ENCODE measurements at places on chromosomes 3 and 15.

DNA sequence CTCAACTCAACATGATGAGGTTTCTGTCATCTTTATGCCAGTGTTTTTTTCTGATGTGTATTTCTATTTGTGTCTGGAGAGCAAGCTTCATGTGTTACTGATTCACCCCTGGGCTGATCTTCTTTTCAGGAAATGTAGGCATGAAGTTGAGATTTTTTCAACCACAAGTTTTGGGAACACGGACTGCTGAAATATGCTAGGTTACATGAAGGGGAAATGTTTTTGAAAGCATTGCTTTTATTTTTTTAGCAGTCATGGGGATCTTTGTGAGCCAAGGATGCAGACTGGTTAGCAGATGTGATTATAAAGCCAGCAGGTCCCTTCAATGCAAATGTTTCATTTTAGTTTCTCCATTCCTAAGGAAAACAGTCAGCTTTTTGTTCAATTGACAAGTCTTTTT is 219.3 kb upstream of the COL8A1 start:
- peak overlapping the region; percentile 56 for H3K27ac ChIP-seq
- no peaks in the 10 kb centered on the region for H3K36me3 ChIP-seq
- no peaks in the 10 kb centered on the region for H3K27me3 ChIP-seq
- H3K4me1 ChIP-seq = peaks cover 5% of the 10 kb centered on the region

DNA sequence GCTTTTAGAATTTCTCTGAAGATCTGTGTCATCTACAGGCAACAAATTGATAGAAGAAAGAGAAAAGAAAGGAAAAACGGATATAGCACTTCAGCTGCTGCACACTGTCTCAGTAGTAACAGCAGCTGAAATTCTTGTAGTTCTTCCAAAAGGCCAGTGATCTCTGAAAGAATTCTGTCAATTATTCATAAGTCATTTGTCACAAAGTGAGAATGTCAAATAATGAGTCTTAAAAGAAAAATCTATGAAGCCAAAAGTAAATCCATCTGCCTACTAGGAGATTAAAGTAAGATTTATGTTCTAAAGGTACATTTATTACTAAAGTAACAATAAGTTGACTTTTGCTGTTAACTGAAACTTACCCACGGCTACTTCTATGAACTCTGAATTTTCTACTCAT is 24.6 kb downstream of the IFT80 start:
- DNase-seq = no peak
- H3K27me3 ChIP-seq = no peaks in the 10 kb centered on the region
- peaks cover 7% of the 10 kb centered on the region for H3K36me3 ChIP-seq
- H3K27ac ChIP-seq = no peak overlapping the region
- no peak overlapping the region for H3K4me3 ChIP-seq
- no peaks in the 10 kb centered on the region for H3K4me1 ChIP-seq

DNA sequence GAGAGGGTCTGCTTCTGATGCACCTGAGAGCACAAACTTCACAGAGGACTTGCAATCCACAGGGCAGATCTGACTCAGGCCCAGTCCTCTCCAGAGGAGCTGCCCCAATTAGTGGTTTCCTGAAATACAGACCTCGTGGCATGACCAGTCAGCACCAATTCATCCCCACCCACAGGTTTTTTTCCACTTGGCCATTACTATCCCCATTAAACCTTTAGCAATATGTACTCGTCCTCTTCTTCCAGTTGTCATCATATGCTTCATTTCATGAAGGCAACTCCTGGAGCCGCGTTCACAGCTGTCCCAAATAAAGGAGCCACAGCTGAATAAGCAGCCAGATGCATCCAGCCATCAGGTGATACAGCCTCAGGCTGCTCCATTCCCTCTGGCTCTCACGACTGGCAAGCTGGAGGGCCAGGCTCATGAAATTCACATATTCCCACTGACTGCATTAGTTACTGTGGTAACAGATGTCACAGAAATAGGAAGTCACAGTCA is 163.1 kb downstream of the FMN1 start:
- no peak overlapping the region for H3K4me3 ChIP-seq
- no peak for DNase-seq
- H3K27ac ChIP-seq = no peak overlapping the region
- no peaks in the 10 kb centered on the region for H3K27me3 ChIP-seq
- H3K4me1 ChIP-seq = no peaks in the 10 kb centered on the region

DNA sequence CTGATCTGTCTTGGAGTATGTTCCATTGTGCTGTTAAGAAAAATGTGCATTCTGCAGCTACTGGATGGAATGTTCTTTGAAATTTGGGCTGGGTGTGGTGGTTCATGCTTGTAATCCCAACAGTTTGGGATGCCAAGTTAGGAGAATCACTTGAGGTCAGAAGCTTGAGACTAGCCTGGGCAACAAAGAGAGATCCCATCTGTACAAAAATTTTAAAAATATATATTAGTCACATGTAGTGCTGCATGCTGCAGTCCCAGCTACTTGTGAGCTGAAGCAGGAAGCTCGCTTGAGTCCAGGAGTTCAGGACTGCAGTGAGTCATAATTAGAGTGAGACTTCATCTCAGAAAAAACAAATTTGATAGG is 62.8 kb upstream of the PLSCR4 start:
- no peak for DNase-seq
- H3K4me1 ChIP-seq = no peaks in the 10 kb centered on the region
- no peaks in the 10 kb centered on the region for H3K36me3 ChIP-seq
- no peak overlapping the region for H3K4me3 ChIP-seq
- peak overlapping the region; percentile 37 for H3K27ac ChIP-seq
- no peaks in the 10 kb centered on the region for H3K27me3 ChIP-seq

GRCh38 chr3:138078901-138079344 is 36.5 kb downstream of the DZIP1L start:
- H3K36me3 ChIP-seq = peaks cover 64% of the 10 kb centered on the region
- DNase-seq = no peak
- H3K27ac ChIP-seq = no peak overlapping the region
- no peak overlapping the region for H3K4me3 ChIP-seq
- no peaks in the 10 kb centered on the region for H3K4me1 ChIP-seq

GRCh38 chr3:146634346-146634745 is 29.2 kb upstream of the PLSCR5 start:
- no peaks in the 10 kb centered on the region for H3K4me1 ChIP-seq
- no peaks in the 10 kb centered on the region for H3K36me3 ChIP-seq
- no peaks in the 10 kb centered on the region for H3K27me3 ChIP-seq
- no peak for DNase-seq

DNA sequence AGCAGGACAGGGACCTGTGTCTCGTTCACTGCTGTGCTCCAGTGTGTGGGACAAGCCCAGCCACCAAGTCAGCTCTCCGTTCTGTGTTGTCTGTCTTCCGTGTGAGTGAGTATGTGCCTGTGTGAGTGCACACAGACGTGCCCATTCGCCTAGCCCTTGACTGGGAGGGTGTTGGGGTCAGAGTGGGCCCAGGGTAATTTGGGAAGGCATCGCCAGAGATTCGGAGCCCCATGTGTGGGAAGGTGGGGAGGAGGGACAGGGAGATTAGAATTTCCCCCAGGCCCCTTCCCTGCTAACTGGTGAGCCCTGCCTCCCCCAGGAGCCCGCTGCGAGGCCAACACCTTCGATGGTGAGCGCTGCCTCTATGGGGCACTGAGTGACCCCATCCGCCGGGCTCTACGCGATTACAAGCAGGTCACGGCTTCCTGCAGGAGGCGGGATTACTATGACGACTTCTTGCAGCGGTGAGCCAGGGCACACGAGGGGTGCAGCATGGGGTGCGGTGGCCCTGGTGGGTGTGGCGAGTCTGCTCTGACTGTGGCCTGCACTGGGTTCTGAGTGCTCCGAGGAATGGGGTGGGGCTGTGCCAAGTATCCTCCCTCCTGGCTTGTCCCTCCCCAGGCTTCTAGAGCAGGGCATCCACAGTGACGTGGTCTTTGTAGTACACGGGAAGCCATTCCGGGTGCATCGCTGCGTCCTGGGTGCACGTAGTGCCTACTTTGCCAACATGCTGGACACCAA is 3.1 kb downstream of the ABTB1 start:
- no peak for DNase-seq
- H3K4me3 ChIP-seq = no peak overlapping the region
- peaks cover 38% of the 10 kb centered on the region for H3K36me3 ChIP-seq
- H3K4me1 ChIP-seq = peaks cover 13% of the 10 kb centered on the region
- no peaks in the 10 kb centered on the region for H3K27me3 ChIP-seq

DNA sequence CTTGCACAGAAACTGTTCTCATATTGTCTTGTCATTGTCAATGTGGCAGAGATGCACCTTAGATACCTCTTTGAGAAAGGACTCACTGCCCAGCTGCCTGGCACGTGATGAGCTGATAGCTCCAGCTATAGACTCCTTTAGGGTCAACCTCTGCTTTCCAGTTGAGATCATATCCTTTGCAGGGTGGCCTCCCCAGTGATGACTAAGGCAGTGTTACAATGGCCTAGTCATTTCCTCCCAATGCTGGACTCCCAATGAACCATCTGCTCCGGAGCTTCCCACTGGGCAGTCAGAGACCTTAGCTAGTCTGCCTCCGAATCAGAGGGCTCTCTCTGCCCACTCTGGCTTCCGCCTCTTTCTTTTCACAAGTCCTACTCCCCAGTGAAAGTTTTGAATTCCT is 79.5 kb downstream of the CHRD start:
- no peaks in the 10 kb centered on the region for H3K4me1 ChIP-seq
- no peak for DNase-seq
- no peak overlapping the region for H3K4me3 ChIP-seq
- no peaks in the 10 kb centered on the region for H3K36me3 ChIP-seq
- no peak overlapping the region for H3K27ac ChIP-seq

- H3K36me3 ChIP-seq = no peaks in the 10 kb centered on the region
- DNase-seq = no peak
- no peak overlapping the region for H3K4me3 ChIP-seq
- no peak overlapping the region for H3K27ac ChIP-seq
- no peaks in the 10 kb centered on the region for H3K27me3 ChIP-seq
Measured at GRCh38 chr3:78845605-78846004, 922.2 kb downstream of the ROBO1 start.

GRCh38 chr3:141529717-141530414 is 43.0 kb downstream of the RASA2 start:
- DNase-seq = no peak
- no peaks in the 10 kb centered on the region for H3K36me3 ChIP-seq

- no peak for DNase-seq
- H3K36me3 ChIP-seq = no peaks in the 10 kb centered on the region
- H3K27ac ChIP-seq = no peak overlapping the region
- peaks cover 14% of the 10 kb centered on the region for H3K4me1 ChIP-seq
- H3K27me3 ChIP-seq = no peaks in the 10 kb centered on the region
Measured at GRCh38 chr15:67130673-67131601, 65.5 kb downstream of the SMAD3 start.

GRCh38 chr3:52039846-52040245 is 16.5 kb downstream of the DUSP7 start:
- peak; percentile 93 for DNase-seq
- no peaks in the 10 kb centered on the region for H3K27me3 ChIP-seq
- peak overlapping the region; percentile 55 for H3K27ac ChIP-seq
- H3K4me1 ChIP-seq = peaks cover 4% of the 10 kb centered on the region

DNA sequence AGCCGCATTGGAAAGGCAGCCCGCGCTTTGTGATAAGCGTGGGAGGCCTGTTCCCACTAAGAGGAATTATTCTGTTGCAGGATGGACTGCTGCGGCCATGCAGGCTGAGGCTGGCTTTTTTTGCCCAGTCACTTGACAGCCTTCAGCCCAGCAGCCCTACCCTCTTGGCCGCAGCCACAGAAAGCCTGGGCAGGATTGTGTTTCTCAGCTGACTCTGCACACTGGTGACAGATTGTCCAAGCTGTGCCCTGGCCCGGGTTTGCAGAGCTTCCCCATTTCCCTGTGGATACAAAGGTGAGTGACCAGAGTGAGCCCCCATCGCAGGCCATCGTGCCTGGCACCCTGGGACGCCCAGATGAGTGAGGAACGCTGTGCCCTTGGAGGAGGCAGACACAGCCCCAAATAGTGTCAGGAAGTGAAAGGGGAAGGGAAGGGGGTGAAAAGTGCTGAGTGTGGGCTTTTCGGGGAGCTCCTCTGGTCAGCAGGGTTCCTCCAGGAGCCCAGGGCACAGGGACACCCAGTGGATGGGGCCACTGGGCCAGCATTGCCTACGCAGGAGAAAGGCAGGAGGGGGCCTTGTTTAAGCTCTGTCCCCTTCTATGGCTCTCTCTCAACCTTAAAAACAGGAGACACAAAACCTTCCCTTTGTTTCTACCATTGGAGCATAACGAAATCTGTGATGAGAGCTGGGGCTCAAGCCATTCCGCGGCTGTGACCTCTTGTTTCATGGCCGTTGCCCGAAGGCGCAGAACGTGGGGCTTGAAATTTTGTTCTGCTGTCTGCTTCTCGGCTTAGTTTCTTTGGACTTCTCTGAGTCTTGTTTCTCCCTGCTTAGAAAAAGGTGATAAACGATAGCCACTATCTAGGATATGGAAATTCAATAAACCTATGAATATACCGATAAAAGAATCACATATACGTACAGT is 91.5 kb upstream of the MEF2A start:
- H3K27me3 ChIP-seq = no peaks in the 10 kb centered on the region
- no peaks in the 10 kb centered on the region for H3K36me3 ChIP-seq
- peaks cover 16% of the 10 kb centered on the region for H3K4me1 ChIP-seq
- H3K27ac ChIP-seq = peak overlapping the region; percentile 58
- no peak for DNase-seq

GRCh38 chr3:182309120-182309519 is 484.2 kb upstream of the ATP11B start:
- H3K27ac ChIP-seq = no peak overlapping the region
- no peak for DNase-seq
- no peaks in the 10 kb centered on the region for H3K36me3 ChIP-seq
- no peaks in the 10 kb centered on the region for H3K4me1 ChIP-seq

GRCh38 chr15:25901811-25902605 is 38.9 kb upstream of the ATP10A start:
- H3K4me3 ChIP-seq = no peak overlapping the region
- no peaks in the 10 kb centered on the region for H3K36me3 ChIP-seq
- H3K27me3 ChIP-seq = no peaks in the 10 kb centered on the region
- no peaks in the 10 kb centered on the region for H3K4me1 ChIP-seq

DNA sequence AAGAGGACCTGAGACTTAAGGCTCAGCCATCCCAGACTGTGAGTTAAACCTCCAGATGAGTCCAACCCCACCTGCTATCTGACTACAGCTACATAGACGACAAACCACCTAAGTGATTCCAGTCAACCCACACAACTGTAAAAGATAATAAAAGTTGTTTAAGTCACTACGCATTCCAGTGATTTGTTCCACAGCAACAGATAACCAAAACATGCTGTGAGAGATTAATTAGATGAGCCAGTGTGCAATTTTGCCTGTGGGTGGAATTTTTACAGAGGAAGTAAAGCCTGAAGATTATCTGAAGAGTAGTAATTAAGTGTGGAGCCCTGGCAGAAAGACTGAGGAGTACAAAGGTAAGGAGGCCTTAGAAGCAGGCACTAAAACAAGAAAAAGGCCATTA is 5.4 kb downstream of the BTBD1 start:
- no peak overlapping the region for H3K4me3 ChIP-seq
- no peak for DNase-seq
- no peaks in the 10 kb centered on the region for H3K36me3 ChIP-seq
- H3K27ac ChIP-seq = no peak overlapping the region

Measured in ascending aorta (tissue), 2 donors.